ENCODE measurements at places on chromosomes 4 and X.
A peak's percentile ranks its signal among the peaks of the same experiment; 100 is the strongest.

DNA sequence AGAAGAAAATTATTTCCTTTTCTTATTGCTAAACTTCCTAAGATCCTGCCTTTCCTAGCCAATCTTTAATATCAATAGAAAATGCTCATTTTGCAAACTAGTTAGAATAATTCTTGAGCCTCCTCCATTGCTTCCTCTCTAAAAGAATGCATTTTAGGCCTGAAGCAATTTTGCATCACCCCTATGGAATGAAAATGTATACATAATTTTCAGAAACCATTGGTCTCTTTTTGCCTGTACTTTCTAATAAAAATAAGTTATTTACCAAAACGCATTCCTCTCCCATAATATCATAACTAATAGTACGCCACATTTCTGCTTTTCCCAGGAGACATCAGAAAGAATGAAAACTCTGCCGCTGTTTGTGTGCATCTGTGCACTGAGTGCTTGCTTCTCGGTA, 1.7 kb downstream of the MUC7 start:
- no peak for DNase-seq

DNA sequence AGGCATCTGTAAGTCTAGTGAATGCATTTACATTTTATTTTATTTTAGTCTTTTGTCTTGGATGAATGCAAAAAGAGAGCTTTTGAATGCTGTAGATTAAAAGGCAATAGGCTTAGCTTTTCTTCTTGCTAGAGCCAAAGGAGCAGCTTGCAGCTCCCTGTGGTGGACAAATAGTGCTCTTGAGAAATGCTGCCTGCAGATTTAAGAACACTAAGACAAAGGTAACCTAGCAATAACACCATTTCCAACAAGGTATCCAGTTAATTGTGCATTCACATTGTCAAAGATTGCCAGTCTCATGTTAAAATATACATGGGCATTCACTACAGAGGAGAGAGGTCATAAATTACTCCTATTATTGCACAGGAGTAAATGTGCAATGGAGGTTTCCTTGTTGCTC, 859.2 kb upstream of the PRKX start:
- DNase-seq, result no peak

GRCh38 chr4:113636877-113637276, 124.7 kb downstream of the CAMK2D start:
- DNase-seq, result no peak

DNA sequence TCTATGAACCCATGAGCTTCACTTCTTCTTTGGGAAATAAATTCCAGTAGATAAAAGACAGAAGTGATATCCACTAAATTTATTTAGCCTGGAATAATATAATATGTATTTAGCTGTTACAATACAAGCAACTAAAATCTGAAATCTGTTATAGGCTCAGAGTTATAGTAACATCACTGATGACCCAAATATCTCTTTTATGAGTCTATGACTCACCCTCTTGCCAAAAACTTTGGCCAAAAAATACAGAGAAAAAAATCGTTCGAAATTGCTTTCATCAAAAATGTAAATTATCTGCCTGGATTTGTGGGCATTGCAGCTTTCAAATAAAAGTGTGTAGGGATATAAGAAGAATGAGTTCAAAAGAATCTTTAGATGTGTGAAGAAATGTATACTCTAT, 89.4 kb upstream of the DKK2 start:
- no peak for DNase-seq

GRCh38 chr4:110062166-110062565, 136.2 kb downstream of the ELOVL6 start:
- no peak for DNase-seq

DNA sequence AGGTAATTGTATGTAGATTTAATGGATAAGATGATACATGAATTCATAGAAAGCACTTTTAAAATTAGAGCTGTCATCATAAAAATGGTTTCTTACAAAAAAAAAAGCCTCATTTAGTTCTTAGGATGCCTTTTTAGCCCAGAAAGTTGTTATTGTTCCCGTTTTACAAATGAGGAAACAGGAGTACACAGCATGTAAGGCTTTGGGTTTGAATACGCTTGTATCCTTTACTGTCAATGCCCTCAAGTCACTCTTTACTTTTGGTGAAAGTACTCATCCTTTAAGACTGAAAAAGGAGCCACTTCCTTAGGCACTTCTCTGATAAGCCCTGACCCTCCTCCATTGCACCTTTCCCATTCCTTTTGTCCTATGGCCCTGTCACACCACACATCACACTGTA, 4.9 kb downstream of the EREG start:
- no peak for DNase-seq

DNA sequence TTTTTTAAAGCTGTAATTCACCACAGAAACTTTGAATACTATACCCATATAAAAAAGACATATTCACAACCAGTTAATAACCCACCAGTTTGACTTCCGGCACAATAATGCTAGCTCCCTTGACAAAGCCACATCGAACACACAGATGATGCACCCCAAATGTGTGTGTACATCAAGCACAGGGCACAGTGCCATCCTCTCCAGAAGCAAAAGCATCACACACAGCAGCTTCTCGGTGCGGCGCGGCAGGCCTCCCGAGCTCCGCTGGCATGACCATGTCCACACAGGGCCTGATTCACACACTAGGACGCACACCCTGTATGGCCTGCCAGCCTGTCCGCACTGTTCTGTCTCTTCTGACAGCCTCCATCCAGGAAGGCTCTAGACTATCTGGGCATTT, 88.0 kb downstream of the LEF1 start:
- DNase-seq, result peak; percentile 55

GRCh38 chr4:40190019-40190418, 6.8 kb upstream of the RHOH start:
- no peak for DNase-seq

DNA sequence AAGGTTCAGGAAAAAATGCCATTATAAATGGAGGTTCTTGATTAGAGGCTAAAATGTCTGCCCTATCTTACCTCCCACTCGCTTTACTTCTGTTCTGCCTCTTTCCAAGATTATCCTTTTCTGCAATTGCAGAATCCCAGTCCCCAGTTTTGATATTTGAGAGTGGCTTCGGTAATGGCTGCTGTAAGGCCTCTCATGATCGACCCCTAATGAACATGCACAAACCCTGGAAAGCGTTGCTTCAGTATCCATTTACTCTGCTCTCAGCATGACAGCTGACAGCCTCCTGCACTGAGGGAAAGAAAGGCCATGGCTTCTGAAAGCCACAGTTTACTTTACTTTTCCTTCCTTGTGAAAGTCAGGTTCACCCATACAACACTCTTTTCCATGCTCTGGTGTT, 325.4 kb upstream of the GALNT7 start:
- DNase-seq, result no peak

- DNase-seq, result no peak
Observed at GRCh38 chr4:44927399-44928380, 201.3 kb upstream of the GNPDA2 start.

DNA sequence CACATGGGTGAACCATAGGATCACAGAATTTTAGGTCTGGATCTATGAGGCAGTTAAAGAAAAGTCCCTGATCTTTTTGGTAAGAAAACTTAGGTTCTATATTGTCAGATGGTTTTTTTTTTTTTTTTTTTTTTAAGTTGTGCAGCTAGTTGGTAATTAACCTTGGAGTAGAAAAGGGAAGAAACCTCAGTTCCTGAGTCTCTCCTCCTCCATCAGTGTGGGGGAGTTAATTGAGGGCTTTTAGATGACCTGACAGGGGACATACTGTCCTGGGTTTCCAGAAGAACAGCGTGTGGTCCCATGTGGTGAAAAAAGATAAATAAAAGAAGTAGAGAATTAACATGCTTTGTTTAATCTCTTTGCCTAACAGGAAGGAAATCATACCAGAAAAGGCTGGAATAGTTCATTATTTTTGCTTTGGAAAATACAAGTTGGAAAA, 123.7 kb downstream of the ARHGAP10 start:
- no peak for DNase-seq

- DNase-seq, result no peak
Observed at GRCh38 chr4:186651624-186652023, 72.0 kb downstream of the FAT1 start.

DNA sequence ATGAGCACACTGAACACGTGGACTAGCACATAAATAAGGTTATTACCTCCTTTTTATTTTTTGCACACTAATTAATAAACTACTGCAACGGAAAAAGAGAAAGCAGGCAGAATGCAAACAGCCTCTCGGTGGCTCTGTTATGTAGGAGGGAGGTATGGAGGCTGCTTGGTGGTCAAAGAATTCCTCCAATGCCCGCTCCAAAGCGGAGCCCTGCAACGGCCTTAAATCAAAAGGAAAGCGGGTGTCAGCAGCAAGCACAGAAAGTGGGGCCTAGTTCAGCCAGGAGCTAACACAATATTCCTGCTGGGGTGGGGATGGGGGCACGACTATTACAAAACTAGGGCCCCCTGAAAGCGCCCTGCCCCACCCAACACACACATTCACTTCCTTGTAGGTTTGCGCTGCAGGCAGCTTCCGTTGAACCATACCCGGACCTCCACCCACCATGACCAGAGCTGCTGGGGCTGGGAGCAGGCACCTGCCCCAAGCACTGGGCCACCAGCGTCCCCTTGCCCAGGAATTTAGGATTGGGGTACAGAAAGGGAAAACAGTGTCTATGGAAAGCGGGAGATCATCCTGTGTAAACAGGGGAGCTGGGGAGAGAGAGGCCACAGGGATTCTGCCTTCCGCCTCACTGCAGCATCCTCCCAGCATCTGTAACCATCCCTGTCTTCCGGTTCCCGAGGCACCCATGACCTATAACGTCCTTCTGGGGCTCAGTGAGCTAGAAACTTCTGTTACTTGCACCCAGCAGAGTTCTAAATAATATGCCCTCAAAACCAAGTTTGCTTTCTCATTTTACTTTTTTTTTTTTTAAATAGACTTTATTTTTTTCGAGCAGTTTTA, 57.1 kb upstream of the DDX3X start:
- DNase-seq, result no peak

DNA sequence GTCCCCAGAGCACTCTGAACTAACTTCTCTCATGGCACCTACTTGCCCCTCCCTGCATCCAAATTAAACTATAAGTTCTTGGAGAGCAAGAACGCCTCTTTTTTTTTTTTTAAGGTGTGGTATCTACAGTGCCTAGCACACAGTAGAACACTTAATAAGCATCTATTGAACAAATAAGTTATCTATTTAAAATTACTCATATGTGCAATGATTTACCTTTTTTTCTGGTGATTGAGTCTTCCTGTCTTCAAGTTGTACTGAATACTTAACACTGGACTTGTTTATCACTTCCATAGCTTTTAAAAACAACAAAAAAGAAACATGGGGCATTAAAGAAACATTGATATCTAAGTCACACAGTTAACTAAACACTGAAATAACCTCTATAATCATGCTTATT, 29.1 kb downstream of the HAUS3 start:
- DNase-seq, result no peak

GRCh38 chrX:12949927-12950656, 24.8 kb upstream of the TMSB4X start:
- DNase-seq, result peak; percentile 25

DNA sequence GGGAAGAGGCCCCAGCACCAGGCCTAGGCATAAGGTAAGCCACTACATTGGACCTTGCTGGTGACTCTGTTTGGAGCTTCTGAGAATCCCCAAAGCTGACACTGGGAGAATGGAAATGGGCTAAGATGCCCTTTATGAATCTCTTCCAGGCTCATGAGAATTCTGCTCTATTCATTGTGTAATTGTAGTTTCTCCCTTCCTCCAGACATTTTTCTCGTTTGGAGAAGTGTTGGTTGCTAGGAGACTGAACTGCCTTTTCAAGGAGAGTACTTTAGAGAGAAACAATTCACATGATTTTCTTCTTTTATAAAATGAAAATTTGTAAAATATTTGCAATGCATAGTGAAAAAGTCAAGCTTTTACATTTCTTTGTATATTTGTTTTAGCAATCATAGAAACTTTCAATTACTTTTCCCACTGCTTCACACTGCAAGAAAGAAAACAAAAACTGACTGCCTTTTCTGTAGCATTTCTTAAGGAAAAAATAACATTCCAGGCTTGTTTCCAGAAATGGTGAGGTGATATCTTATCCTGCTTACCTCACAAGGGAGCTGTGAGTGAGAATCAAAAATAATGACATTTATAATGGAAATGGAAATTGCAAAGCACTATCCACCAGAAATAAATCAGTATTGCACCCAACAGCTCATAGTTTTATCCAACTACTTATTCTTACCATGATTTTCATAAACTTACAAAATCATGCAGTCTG, 24.9 kb upstream of the DCHS2 start:
- no peak for DNase-seq

GRCh38 chr4:148692242-148692641, 250.0 kb upstream of the NR3C2 start:
- no peak for DNase-seq

- DNase-seq, result no peak
Observed at GRCh38 chr4:15479089-15479912, 9.6 kb downstream of the CC2D2A start.

GRCh38 chr4:25608644-25609043, 47.0 kb upstream of the SLC34A2 start:
- no peak for DNase-seq

DNA sequence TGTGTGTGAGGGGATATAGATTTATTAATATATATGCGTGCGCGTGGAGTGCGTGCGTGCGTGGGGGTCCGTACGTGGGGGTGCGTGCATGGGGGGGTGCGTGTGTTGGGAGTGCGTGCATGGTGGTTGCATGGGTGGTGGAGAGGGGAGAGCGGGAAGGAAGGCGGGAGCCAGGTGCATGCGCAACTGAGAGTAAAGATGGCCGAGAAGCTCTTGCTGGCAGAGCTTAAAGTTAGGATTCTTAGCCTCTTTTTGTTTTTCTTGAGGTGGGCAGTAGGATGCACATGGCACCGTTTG, 45.8 kb downstream of the TEX13B start:
- no peak for DNase-seq

DNA sequence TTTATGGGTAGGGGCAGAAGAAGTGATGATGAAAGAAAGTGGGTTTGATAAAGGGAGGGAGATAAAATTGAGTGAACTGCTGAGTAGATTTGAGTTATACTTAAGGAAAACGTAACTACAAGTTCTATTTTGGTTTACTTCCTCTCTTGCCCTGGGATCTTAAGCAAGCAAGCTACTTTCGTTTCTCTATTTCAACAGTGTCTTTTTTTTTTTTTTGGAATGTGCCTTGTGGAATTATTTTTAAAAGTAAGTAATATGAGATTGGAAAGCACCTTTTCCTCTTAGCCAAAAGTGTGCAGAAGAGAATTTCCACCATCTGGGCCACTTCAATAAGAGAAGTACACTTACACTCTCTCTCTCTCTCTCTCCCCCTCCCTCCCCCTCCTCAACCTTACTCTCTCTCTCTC, 16.0 kb upstream of the C4orf36 start:
- DNase-seq, result no peak

- no peak for DNase-seq
Observed at GRCh38 chr4:118825799-118826198, 10.1 kb downstream of the SEC24D start.

GRCh38 chr4:29309050-29309449, 1411.1 kb upstream of the PCDH7 start:
- no peak for DNase-seq

GRCh38 chr4:24224446-24224845, 334.6 kb upstream of the PPARGC1A start:
- no peak for DNase-seq

GRCh38 chrX:16822723-16823122, 36.5 kb downstream of the TXLNG start:
- no peak for DNase-seq
